Breast epithelium (tissue), 4 donors: ENCODE measurements at places on chromosomes 5 and 9.

GRCh38 chr5:175457466-175457865, 13.5 kb upstream of the DRD1 start:
- no peak for DNase-seq

DNA sequence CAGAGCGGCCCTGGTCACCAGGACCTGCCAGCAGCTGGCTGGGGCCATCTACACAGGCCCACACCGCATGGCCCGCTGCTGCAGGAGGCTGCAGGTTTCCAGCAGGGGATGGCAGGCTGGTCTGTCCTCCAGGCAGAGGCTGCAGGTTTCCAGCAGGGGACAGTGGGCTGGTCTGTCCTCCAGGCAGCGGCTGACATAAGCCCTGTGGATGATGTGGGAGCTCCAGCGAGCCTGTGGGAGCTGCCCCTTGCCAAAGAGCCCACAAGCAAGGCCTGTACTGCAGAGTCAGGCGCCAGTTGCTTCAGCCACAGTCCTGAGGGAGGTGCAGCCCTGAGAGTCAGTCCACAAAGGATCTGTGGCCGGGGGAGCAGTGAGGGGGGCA, 18.5 kb downstream of the TPPP start:
- no peak for DNase-seq

GRCh38 chr5:112921026-112921832, 798 bp downstream of the REEP5 start:
- peak; percentile 48 for DNase-seq

DNA sequence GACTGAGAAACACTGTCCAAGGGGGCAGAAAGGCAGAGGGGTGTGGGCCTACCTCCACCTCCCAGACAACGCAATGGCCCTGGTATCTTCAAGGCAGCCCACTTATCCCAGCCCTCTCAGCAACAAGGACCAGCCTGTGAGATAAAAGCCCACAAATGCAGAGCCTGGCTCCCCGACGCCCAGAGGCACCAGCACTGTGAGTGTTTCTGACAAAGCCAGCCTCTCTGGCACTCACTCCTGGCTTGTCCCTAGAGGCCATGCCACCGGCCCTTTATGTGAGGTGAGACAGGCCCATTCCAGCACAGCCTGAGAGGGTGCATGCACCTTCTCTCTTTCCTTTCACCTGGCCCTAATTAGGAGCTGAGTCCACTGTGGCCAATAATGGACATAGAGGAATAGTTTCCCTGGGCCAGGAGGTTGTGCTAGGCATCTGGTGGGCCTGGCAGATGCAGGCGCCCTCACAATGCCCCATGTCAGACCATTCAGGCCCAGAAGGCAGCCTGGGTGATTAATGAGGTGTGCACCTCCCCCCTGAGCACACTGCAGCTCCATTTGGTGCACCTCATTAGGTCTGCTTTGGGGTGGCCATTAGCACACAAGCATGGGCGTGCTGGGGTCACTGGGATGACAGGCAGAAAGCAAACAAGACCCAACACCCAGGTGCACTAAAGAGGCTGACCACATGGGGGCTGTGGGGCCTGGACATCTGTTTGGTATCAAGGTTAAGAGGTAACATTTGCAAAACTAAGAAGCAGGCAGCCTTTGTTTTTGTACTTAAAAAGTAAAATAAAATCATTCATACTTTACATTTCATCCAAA, 176.0 kb downstream of the MED10 start:
- no peak for DNase-seq

DNA sequence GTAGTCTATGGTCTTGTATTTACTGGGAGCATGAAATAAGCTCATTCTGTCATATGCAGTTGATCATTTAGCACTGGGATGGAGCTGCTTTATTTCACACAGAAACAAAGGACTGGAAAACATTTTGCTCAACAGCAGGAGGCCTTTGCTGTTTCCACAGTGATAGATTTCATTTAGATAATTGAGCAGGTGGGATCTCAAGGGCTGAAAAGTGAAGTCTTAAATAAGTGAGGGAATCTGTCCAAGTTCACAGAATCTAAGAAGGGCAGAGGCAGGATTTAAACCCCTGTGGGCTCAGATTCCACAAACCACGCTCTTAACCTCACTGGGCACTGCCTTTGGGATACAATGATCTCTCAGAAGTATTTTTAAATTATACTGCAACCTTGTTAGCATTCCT, 47.8 kb downstream of the PRLR start:
- no peak for DNase-seq

- peak; percentile 62 for DNase-seq
Measured at GRCh38 chr5:78647838-78648358, 674 bp downstream of the LHFPL2 start.

- no peak for DNase-seq
Measured at GRCh38 chr9:96484521-96484931, 34.6 kb downstream of the HABP4 start.

- no peak for DNase-seq
Measured at GRCh38 chr9:127066060-127066850, 56.2 kb downstream of the ANGPTL2 start.

GRCh38 chr5:155080721-155081120, 67.2 kb downstream of the KIF4B start:
- no peak for DNase-seq

DNA sequence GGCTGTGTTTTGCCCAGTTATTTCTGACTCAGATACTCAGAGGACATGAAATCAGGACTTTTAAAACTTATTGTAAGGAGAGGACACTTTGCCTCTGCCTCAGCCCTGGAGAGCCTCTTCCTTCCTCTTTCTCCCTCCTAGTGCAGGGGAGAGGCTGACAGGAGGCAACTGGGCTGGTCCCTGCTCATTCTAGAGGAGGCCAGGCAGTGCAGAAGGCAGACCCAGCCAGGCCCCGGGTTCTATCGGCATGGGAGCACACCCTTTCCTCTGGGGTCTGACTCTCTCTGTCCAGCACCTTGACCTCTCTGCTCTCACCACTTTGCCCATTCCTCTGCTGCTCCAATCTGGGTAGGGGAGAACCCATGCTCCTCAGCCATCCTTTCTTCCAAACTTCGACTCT, 16.0 kb upstream of the SMIM32 start:
- DNase-seq = no peak

DNA sequence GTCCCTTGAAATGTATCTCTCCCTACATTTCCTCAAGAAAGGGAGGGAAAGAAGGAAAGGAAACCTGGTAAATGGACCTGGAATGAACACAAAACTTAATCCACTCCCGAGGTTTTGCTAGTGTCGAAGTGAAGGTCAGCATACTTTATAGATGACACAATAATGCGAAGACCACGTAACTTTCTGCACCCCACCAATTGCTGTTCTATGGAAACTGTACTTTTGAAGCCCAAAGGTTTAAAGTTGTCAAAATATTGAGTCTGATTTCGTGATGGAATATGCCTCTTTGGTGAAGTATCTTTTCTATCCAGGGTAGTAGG, 103.7 kb downstream of the SNCAIP start:
- no peak for DNase-seq
